ENCODE measurements at places on chromosomes 5 and 9.

- DNase-seq = no peak
Observed at GRCh38 chr5:54049144-54049543, 261.2 kb downstream of the ARL15 start.

- no peak for DNase-seq
Observed at GRCh38 chr9:136074706-136075105, 20.4 kb downstream of the NACC2 start.

GRCh38 chr5:107563959-107564544, 106.7 kb downstream of the EFNA5 start:
- no peak for DNase-seq

GRCh38 chr9:108049026-108049607, 559.5 kb upstream of the KLF4 start:
- DNase-seq = no peak

All from stimulated activated naive CD4-positive, alpha-beta T cell treated with Interleukin-2 at 50 U/mL for 16 hours (primary cell).